C1 segment of cervical spinal cord (tissue), 14 donors: ENCODE measurements at places on chromosomes 3 and 15.

DNA sequence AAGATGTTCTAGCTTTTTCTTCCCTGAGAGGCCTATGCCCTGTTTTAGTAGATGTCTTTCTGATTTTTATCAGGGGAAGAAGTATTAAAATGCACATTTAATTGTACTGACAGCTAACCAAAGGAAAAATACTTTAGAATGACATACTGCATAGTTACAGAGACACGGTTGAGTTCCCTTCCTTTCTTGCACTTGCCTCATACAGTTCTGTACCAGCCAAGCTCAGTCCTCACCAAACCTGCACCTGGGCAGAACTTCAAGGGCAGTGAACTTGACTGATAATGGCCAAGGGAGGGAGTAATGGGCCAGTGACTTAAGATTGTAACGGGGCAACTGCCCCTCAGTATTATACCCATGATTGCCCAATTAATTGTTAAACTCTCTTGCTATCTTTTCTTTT is 34.1 kb upstream of the RASGRP1 start:
- DNase-seq, result no peak

GRCh38 chr15:95464509-95464908 is 866.0 kb upstream of the NR2F2 start:
- no peak for DNase-seq

GRCh38 chr3:160001850-160002623 is 13.4 kb downstream of the IL12A start:
- no peak for DNase-seq

DNA sequence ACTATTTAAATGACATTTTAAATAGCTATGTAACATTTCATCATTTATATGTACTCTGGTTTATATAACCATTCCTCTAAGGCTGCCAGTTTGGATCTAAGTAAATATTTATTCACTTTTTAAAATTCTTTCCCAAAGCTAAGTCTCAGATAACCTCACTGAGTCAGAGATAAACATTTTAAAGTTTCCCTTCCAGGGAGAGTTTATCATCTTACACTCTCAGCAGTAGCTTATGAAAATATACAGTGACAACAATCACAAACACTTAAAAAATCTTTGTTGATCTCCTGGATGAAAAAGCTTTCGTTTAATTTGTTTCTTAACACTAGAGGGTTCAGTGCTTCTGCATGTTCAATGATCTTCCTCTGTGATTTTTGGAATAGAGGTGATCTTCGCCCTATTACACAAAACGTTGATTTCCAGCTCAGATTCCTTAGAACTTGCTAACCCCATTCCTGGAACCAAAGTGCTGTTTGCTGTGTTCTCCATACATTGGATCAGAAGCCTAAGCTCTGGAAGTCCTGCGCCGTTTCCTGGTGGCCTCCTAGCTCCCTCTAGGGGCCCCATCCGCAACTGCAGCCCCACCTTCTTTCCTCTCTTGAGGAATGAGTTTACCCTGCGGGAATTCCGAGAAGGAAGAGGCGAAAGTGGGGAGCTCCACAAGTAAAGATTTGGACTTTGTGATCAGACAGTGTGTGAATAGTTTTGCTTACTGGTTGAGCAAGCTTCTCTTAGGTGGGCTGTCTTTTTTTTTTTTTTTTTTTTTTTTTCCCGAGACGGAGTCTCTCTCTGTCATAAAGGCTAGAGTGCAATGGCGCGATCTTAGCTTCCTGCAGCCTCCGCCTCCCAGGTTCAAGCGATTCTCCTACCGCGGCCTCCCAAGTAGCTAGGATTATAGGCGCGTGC is 29.3 kb upstream of the SACM1L start:
- peak; percentile 46 for DNase-seq

GRCh38 chr3:118480101-118480860 is 554.4 kb downstream of the IGSF11 start:
- DNase-seq, result no peak

GRCh38 chr3:71657831-71658530 is 67.2 kb downstream of the EIF4E3 start:
- no peak for DNase-seq

GRCh38 chr15:70793694-70794093 is 30.3 kb upstream of the UACA start:
- DNase-seq, result no peak

GRCh38 chr3:141367038-141367730 is 1.1 kb upstream of the ZBTB38 start:
- no peak for DNase-seq

- DNase-seq, result no peak
These were observed 971.2 kb downstream of the DIPK2A start for GRCh38 chr3:144942838-144943197.
